ENCODE measurements at places on chromosomes 1 and 21. TPM values are rescaled to one million over a fixed set of nuclear protein-coding genes. Genes with fewer than 3 reads are reported as not detected.

The EPS8L3 gene
- not detected for total RNA-seq

The GPR89B gene
- total RNA-seq = 13.9 TPM

- DNase-seq = no peak
Observed at GRCh38 chr1:20486457-20487235, 636 bp upstream of the CAMK2N1 start.

GRCh38 chr1:48697066-48697707 is 79.5 kb downstream of the BEND5 start:
- no peak for DNase-seq

The NRAS gene
- total RNA-seq = 64.0 TPM

GRCh38 chr21:30306884-30307283 is 13.2 kb downstream of the KRTAP26-1 start:
- no peak for DNase-seq

The LRRC40 gene
- 27.0 TPM for total RNA-seq
